Effector CD4-positive, alpha-beta T cell (primary cell): ENCODE measurements at places on chromosomes 5 and 9.

DNA sequence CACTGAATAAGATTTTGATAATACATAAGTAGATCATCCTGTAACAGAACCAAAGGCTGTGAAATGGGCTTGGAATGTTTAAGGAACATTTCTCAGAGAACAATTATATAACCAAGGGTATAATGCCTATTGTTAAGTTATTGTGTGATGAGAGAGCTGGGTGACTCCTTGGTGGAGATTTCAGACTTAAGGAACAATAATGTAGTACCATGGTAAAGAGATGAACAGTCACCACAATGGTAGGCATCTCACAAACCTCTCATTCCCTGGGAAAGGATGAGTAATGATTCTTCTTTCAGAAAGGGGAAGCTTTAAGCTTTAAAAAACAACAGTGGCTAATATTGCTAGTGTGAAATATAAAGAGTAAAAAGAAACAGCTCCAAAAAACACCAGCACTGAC is 147.4 kb downstream of the TRIM36 start:
- DNase-seq = no peak

- no peak for DNase-seq
Observed at GRCh38 chr5:111411301-111411700, 101.0 kb downstream of the STARD4 start.

- DNase-seq = no peak
Observed at GRCh38 chr9:106758911-106759310, 104.1 kb upstream of the ZNF462 start.

- no peak for DNase-seq
Observed at GRCh38 chr9:131470581-131470991, 32.1 kb upstream of the POMT1 start.

DNA sequence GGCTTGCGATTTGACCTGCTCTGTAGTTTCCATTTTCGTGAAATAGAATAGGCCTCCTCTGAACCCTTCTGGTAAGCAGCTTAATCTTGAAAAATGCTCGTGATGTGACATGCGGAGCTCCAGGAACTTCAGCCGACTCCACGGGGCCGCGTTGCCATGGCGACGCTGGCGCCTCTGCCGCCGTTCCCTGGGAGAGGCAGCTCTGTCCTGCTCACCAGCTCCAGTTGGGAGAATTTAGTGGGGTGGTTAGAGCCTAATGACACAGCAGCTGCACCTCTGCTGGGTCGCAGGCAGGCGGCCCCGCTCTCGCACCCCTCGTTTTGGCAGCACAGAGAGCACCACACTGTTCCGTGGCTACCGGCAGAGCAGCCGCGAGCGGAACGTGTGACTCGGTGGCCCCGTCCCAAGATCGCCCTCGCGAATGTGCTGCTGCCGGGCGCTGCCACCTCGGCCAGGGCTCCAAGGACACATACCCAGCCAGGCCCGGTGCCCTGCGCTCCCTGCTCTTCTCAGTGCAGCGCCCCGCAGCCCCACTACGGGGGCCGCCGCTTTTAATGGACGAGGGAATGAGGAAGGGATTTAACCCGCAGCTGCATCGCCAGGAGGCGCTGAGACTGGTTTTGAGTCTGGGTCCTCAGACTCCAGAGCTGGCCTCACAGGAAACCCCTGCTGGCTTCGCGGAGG is 131.2 kb upstream of the LMX1B start:
- no peak for DNase-seq

- no peak for DNase-seq
Observed at GRCh38 chr5:8714861-8715260, 831.0 kb downstream of the SEMA5A start.
